NCI-H1436 treated with DMSO at 0.1 percent for 48 hours (cell line): ENCODE measurements at places on chromosomes 3 and 15.

GRCh38 chr3:98817547-98818041, 54.5 kb downstream of the ST3GAL6 start:
- peak; percentile 13 for DNase-seq

DNA sequence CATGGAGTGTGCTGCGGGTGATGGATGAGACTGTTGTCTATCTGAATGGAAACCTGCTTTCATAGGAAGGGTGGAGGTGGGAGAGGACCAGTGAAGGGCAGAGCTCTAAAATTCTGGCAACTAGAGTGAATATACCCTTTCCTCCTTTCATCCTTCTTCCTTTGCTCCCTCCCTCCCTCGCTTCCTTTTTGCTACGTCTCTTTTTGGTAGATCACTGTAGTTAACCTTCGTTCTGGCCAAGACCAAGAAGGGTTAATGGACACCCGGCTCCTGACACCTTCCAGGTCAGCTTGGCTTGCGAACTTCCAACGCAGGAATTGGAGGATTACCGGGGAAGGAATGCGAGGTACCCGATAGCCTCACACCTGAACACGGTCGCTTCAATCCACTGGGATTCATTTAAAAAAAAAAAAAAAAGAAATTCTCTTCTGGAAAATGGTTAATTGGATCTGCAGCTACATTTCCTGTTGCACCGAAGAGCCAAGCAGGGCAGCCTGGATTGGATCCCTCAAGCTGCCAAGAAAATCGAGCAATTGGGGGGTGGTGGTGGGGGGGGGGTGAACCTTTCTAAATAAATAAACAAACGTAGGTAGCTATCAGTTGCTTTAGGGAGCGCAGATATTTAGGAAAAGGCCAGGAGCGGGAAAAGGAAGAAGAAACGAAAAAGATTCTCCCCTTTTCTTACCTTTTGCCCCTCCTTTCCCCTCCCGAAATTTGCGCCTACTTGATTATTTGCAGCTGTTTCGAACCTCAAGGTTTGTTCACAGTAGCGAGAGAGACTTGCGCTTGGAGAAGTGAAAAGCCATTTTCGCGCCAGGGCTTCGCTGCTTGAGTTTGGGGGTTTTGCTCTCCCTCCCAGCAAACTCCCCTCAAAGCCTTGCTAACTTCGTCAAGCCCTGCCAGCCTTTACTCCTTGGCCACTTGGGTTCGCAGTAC, 9.5 kb upstream of the NR2F2 start:
- DNase-seq: no peak

DNA sequence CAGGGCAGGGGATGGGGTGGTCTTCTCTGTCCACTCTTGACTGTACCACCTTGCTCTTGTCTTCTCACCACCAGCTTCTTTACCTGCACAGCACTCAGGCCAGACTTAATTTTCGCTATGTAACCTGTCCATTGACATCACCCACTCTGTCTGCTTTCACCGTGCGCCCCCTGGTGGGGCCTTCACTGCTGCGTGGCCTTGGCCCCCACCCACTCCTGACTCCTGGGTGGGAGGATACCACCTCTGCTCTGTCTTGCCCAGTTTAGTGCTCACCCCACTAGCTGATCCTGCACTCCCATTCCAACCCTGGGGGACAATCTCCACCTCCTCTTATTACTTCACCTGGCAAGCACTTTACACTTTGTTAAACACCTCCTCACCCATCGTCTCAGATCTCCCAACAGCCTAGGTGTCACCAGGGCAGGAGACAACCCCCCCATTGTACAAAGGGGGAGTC, 17.7 kb downstream of the PTH1R start:
- no peak for DNase-seq

- DNase-seq: no peak
These were observed 20.0 kb upstream of the BCL2A1 start for GRCh38 chr15:79990997-79991334.

DNA sequence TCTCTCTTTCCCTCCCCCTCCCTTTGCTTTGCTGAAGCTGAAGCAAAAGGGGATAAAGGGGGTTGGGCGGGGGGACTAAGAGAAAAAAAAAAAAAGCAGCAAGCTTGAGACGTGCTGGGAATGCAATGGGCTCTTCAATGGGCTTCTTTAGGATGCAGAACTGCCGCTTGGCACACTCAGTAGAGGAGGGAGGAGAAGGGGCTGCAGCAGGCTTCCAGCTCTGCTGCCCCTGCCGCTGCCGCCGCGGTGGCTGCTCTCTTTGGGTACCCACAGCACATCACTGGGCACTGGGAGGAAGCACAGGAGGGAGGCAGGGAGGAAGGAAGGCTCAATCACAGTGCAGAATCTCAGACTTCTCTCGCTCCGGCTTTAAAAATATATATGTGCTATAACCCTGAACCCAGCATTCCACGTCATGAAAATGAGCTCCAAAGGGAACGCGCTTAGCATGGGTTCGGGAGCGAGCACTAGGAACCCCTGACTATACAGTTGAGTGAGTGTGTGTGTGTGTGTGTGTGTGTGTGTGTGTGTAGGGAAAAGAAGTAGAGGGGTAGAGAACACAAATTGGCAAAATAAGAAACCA, 3.5 kb downstream of the SLITRK3 start:
- DNase-seq: no peak

GRCh38 chr3:156762631-156763185, 63.4 kb upstream of the LEKR1 start:
- DNase-seq: no peak

GRCh38 chr3:12553921-12554391, 2.9 kb upstream of the MKRN2 start:
- no peak for DNase-seq

DNA sequence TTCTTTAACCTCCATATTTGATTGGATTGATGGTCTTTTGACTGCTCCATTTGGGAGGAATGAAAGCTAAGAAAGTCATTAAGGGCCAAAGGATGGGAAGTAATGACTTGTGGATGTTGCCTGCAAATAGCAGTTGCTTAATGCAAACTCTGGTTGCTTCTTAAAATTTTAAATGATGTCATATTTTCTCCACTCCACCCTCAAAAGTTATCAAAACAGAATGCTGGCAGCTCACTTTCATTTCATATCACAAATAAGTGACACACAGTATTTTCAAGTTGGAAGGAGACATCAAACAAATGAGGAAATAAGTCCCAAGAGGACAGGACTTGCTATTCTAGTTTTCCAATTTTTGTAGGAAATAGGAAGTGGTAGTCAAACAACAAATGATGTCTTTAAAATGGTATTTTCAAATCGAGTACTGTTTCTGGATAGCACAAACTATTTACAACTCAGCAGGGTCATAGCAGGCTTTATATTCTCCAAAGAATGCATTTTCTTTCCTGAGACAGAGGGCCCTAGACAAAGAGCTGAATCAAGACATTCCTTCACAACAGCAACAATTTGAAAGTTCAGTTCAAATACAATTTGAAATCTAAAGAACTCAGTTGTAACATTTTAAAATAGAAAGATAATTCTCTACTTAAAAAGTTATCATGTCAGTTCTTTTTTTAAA, 165.1 kb upstream of the UBE2E1 start:
- no peak for DNase-seq

DNA sequence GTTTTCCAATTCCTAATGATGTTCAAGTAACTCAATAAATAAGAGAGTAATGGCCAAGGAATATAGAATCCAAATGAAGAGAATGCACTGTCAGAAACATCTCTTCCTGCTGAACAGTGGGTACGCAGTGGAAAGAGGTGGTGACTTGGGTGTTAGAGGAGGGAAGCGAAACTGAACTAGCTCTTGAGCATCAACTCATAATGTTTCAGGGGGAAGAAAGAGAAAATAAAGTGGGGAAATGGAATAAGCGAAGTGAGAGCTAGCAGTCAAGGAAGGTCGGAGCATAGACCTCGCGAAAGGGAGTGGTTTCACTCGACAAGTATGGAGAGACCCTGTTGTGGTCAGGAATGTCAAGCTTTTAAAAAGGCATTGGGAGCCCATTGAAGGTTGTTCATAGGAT, 309.5 kb downstream of the GAP43 start:
- no peak for DNase-seq

GRCh38 chr15:45586601-45587094, 531 bp upstream of the BLOC1S6 start:
- no peak for DNase-seq

GRCh38 chr3:184637705-184638104, 74.2 kb downstream of the MAGEF1 start:
- DNase-seq: no peak

- no peak for DNase-seq
These were observed 458.0 kb downstream of the ZNF385D start for GRCh38 chr3:21292971-21293370.

DNA sequence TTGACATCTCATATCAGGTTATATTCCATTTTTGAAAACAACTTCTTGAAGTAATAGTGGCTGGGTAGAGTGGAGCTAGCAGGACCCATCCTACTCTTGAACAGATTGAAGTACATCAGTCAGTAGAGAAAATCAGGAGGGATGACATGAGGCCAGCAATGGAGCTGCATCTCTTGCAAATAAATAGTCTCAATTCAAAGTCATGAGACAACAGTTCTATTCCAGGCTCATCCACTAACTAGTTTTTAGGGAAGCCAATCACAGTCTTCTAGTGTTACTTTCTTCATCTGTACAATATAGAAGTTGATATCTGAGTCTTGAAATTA, 477.2 kb downstream of the RBMS3 start:
- no peak for DNase-seq

GRCh38 chr15:88612186-88612796, 8.8 kb upstream of the AEN start:
- no peak for DNase-seq
